Activated naive CD4-positive, alpha-beta T cell treated with anti-CD3 and anti-CD28 coated beads for 36 hours (primary cell): ENCODE measurements at places on chromosomes 7 and 10. TPM values are rescaled to one million over a fixed set of nuclear protein-coding genes. Genes with fewer than 3 reads are reported as not detected.

GRCh38 chr7:29623973-29624372 lies 60.3 kb downstream of the PRR15 start:
- peaks cover 12% of the 10 kb centered on the region for H3K27me3 ChIP-seq
- no peaks in the 10 kb centered on the region for H3K4me1 ChIP-seq
- no peak for DNase-seq
- H3K36me3 ChIP-seq = no peaks in the 10 kb centered on the region
- H3K27ac ChIP-seq = no peak overlapping the region
- H3K4me3 ChIP-seq = no peak overlapping the region

DNA sequence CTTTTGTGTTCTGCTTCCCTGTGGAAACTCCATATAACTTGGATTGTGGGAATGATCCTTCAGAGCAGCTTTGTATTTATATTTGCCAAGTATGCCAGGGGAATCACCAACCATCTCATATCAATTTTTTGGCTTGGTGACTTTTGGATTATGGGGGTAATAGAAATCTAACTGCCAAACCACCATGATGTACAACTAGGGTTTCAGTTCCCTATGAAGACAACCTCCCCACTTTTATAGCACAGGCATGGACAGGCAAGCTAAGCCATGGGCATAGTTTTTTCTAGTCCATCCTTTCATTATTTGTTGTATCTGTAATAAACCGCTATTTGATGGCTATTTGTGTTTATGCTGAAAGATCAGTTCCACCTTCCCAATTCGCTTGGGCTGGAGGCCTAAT lies 17.7 kb downstream of the NPY start:
- no peak overlapping the region for H3K4me3 ChIP-seq
- DNase-seq = no peak
- no peaks in the 10 kb centered on the region for H3K36me3 ChIP-seq
- H3K27ac ChIP-seq = no peak overlapping the region
- no peaks in the 10 kb centered on the region for H3K4me1 ChIP-seq

DNA sequence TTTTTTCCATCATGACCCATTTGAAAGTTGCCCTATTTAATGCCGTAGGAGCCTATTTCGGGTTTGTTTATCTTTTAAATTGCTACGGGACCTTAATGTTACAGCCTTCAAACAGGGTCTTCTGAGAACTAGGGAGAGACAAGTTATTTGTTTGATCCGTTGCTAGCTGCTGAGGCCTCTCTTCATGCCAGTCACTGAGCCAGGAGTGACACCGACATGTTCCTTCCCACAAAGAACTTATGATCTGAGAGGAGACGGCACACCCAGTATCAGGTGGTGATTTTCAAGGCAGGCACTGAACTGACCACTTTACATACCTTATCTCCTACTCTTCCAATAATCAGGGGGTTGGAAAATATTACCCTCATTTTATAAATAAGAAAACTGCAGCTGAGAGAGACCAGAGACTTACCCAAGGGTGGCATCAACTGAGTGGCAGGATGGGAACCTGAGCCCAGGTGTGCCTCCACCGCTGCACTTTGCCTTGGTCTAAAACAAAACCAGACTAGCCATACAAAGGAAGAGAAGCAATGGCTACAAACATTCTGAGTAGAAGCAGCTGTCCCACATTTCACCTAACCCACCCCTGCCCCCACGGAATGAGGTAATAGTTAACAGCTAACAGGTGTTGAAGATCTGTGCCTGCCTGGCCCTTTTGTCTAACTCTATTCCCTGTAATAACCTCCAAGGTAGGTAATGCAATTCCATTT lies 40.5 kb downstream of the PPP1R3C start:
- H3K36me3 ChIP-seq = no peaks in the 10 kb centered on the region
- H3K4me3 ChIP-seq = no peak overlapping the region
- H3K4me1 ChIP-seq = peaks cover 7% of the 10 kb centered on the region
- no peak overlapping the region for H3K27ac ChIP-seq
- peaks cover 8% of the 10 kb centered on the region for H3K27me3 ChIP-seq

- H3K27me3 ChIP-seq = no peaks in the 10 kb centered on the region
- peaks cover 43% of the 10 kb centered on the region for H3K4me1 ChIP-seq
- H3K27ac ChIP-seq = peak overlapping the region; percentile 87
- H3K36me3 ChIP-seq = no peaks in the 10 kb centered on the region
- peak; percentile 35 for DNase-seq
These were observed 32.1 kb upstream of the MDFIC start for GRCh38 chr7:114889646-114890285.

DNA sequence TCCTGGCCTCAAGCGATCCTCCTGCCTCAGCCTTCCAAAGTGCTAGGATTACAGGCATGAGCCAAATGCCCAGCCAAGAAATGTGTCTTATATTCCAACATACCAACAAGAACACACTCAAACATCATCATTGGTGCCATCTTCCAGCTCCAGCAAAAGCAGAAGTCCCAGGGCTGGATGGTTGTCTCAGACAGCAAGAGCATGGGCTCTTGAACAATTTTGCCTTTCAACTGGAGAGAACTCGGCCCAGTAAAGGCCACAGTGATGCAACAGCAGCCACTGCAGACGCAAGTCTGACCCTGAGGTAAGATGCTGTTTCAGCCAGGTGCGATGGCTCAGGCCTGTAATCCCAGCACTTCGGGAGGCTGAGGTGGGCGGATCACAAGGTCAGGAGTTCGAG lies 52.8 kb upstream of the NFE2L3 start:
- no peak for DNase-seq
- H3K4me3 ChIP-seq = no peak overlapping the region
- H3K36me3 ChIP-seq = no peaks in the 10 kb centered on the region

GRCh38 chr10:76727038-76727437 lies 910.6 kb downstream of the KCNMA1 start:
- no peaks in the 10 kb centered on the region for H3K27me3 ChIP-seq
- no peak overlapping the region for H3K4me3 ChIP-seq
- no peak for DNase-seq
- no peaks in the 10 kb centered on the region for H3K4me1 ChIP-seq
- no peak overlapping the region for H3K27ac ChIP-seq

GRCh38 chr10:61841338-61841875 lies 60.1 kb upstream of the ARID5B start:
- no peak overlapping the region for H3K27ac ChIP-seq
- H3K27me3 ChIP-seq = peaks cover 2% of the 10 kb centered on the region
- DNase-seq = no peak

DNA sequence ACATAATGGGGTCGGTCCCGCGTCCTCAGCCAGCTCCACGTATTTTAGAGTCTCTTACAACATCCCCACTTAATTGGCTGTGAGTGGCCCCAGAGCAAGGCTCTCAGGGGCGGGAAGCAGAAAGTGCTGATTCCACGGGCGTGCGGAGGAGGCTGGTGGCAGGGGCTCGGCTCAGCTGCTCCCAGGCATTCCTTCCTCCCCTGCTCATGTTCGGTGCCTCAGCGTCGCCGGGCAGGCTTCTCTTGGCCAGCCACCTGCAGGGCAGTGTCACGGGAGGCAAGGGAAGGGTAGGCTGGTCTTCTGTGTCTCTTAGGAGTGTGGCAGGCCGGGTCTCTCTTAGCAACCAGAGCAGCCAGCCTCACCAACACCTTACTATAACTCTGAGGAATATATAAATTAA lies 33.8 kb downstream of the IL15RA start:
- H3K27ac ChIP-seq = no peak overlapping the region
- no peak overlapping the region for H3K4me3 ChIP-seq

GRCh38 chr10:47305566-47305965 lies 5.6 kb downstream of the GDF10 start:
- no peaks in the 10 kb centered on the region for H3K36me3 ChIP-seq
- H3K4me3 ChIP-seq = no peak overlapping the region
- DNase-seq = no peak

GRCh38 chr7:30674876-30675275 lies 7.4 kb downstream of the CRHR2 start:
- H3K4me3 ChIP-seq = no peak overlapping the region
- DNase-seq = no peak
- H3K4me1 ChIP-seq = no peaks in the 10 kb centered on the region
- peaks cover 26% of the 10 kb centered on the region for H3K27me3 ChIP-seq
- H3K27ac ChIP-seq = no peak overlapping the region

GRCh38 chr7:72335561-72336381 lies 76.4 kb downstream of the CALN1 start:
- H3K27ac ChIP-seq = no peak overlapping the region
- H3K4me3 ChIP-seq = no peak overlapping the region
- H3K4me1 ChIP-seq = no peaks in the 10 kb centered on the region
- H3K27me3 ChIP-seq = peaks cover 28% of the 10 kb centered on the region
- DNase-seq = no peak

DNA sequence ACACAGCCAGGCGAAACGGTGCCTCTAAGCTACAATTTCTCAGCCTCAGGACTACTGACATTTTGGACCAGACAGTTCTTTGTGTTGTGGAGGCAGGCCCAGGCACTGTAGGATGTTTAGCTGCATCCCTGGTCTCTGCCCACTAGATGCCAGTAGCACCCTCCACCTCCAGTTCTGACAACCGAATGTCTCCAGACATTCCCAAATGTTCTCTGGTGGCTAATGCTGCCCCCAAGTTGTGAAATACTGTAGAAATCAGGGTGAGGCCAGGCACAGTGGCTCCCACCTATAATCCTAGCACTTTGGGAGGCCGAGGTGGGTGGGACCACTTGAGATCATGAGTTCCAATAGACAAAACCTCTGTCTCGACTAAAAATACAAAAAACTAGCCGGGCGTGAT lies 18.2 kb downstream of the HNRNPF start:
- peaks cover 81% of the 10 kb centered on the region for H3K4me1 ChIP-seq
- H3K27ac ChIP-seq = peak overlapping the region; percentile 86
- H3K4me3 ChIP-seq = no peak overlapping the region

GRCh38 chr7:142940966-142941535 lies 1.8 kb downstream of the LLCFC1 start:
- H3K27ac ChIP-seq = no peak overlapping the region
- no peak for DNase-seq
- no peaks in the 10 kb centered on the region for H3K4me1 ChIP-seq
- H3K27me3 ChIP-seq = peaks cover 3% of the 10 kb centered on the region
- H3K36me3 ChIP-seq = no peaks in the 10 kb centered on the region
- H3K4me3 ChIP-seq = no peak overlapping the region

- no peak overlapping the region for H3K27ac ChIP-seq
- H3K4me1 ChIP-seq = no peaks in the 10 kb centered on the region
- H3K27me3 ChIP-seq = no peaks in the 10 kb centered on the region
- H3K36me3 ChIP-seq = no peaks in the 10 kb centered on the region
- no peak for DNase-seq
These were observed 48.7 kb downstream of the DOCK1 start for GRCh38 chr10:126953886-126954285.

DNA sequence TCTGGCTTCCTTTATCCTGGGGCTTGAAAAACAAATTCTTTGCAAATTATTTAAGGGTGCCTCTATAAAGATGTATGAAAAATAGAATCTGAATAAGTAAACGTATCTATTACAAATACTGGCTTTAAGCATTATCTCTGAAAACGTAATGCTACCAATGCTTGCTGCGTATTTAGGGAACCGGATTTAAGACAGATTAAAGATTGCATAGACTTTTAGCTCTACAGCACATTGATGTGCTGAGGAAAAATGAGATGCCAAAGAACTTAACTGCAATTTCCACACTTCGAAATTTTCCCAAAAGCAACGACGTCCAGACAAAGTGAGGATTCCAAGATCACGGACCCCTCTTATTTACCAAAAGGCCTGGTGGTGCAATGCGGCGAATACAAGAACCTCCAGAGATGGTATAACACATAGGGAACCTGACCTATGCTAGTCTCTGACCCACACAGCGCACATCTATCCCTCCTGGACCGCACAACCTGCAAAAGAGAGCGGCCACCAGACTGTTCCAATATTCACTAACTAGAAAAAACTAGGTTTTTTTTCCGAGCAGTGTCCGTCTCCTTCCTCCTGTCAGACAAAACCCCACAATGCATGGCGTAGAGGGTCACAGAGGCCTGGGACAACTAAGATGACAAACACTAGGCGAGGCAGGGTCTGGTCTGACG lies 34.3 kb upstream of the PHF14 start:
- no peak overlapping the region for H3K4me3 ChIP-seq
- no peak overlapping the region for H3K27ac ChIP-seq
- peaks cover 31% of the 10 kb centered on the region for H3K4me1 ChIP-seq
- H3K36me3 ChIP-seq = peaks cover 17% of the 10 kb centered on the region
- DNase-seq = no peak

- H3K4me3 ChIP-seq = no peak overlapping the region
- no peaks in the 10 kb centered on the region for H3K27me3 ChIP-seq
These were observed 91.8 kb downstream of the ACTR3B start for GRCh38 chr7:152851326-152851725.

TDRD1 gene
- 0.79 TPM for total RNA-seq

PTPRN2 gene
- total RNA-seq = 0.54 TPM

ZNF138 gene
- total RNA-seq = 10.6 TPM

EMX2 gene
- not detected for total RNA-seq

ADAMTS14 gene
- total RNA-seq = not detected

SLC18A2 gene
- total RNA-seq = not detected

FAM25A gene
- not detected for total RNA-seq

DNAJC12 gene
- 13.9 TPM for total RNA-seq
